ENCODE measurements at places on chromosomes 5 and 9. TPM values are rescaled to one million over a fixed set of nuclear protein-coding genes. Genes with fewer than 3 reads are reported as not detected.

IFNA14 gene
- not detected for total RNA-seq

WDR38 gene
- not detected for total RNA-seq

SHC3 gene
- total RNA-seq, result 0.24 TPM

SLC34A1 gene
- total RNA-seq, result 0.05 TPM

STOM gene
- total RNA-seq, result 157 TPM

NR2F1 gene
- total RNA-seq, result 6.9 TPM

KLF9 gene
- total RNA-seq, result 1.1 TPM

SNCAIP gene
- 4.7 TPM for total RNA-seq

TAF11L10 gene
- total RNA-seq, result not detected

PCBD2 gene
- total RNA-seq, result 5.5 TPM

ACSL6 gene
- 0.07 TPM for total RNA-seq

CDKN2B gene
- total RNA-seq, result not detected
